ENCODE measurements at places on chromosomes 5 and 9.

DNA sequence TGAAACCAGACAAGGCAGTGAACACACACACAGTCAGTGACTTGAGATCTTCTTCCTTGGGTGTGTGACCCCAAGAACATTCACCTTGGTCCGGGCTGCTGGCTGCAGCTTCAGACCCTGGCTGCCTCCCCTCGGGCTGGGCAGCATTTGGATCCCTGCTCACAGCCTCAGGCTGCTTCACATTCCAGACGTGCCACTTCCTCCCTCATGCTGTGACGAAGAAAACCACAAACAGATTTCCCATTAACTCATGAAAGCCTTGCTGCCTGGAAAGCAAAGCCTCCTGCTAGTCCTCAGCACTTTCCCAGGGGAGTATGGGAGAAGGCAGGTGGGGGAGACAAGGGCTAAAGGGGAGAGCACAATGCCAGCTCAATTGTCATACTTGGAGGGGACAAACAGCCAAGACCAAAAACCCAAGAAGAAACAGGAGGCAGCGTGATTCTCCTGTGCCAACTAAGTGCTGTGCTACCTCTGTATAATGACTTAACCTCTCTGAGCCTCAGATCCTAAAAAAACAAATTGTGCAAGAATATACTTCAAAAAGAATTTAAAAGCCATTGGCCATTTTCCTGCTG is 594.6 kb upstream of the BRINP1 start:
- no peak for DNase-seq

DNA sequence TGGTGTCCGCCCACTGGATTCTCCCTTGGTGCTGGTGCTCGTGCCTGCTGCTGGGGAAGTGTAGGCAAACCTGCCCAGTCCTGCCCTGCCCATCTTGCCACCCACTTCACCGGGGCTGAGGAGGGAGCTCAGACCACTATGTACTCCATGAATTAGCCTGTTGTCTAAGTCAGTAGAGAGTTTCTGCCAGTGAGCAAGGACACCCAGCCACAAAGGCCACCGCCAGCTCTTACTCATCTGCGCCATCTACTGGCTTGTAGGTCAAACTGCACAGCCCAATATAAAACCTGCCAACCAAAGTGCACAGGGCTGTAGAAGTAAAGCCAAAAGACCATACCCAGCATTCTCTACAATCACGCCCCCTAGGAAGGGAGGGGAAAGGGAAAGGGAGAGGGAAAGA is 102.3 kb downstream of the GLIS3 start:
- DNase-seq, result no peak

DNA sequence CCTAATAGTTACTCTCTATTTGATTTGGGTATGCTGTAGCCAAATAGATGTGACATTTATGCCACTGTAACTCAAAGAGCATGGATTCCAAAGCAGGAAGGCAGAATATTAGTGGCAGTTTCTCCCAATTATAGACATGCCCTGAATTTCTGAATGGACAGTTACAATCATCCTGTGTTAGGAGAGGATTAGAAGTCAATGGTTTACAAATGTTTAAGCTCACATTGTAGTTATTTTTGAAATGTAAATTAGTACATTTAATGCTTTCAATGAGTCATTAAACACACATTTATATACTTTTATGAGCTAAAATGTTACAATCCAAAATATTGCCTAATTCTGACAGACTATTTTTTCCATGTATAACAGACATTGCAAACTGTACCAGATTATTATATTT is 62.3 kb upstream of the CDH18 start:
- no peak for DNase-seq

DNA sequence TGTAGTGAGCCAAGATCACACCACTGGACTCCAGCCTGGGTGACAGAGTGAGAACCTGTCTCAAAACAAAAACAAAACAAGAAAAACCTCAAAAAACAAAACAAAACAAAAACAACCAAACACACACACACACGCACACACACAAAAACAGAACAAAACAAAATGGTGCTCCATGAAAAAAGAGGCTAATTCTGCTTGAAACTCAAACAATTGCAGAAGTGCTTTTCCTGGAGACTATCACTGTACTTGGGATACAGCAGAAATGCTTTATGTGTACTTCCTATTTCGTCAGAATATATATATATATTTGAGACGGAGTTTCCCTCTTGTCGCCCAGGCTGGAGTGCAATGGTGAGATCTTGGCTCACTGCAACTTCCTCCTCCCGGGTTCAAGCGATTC is 49.9 kb upstream of the HSPA9 start:
- DNase-seq, result no peak

DNA sequence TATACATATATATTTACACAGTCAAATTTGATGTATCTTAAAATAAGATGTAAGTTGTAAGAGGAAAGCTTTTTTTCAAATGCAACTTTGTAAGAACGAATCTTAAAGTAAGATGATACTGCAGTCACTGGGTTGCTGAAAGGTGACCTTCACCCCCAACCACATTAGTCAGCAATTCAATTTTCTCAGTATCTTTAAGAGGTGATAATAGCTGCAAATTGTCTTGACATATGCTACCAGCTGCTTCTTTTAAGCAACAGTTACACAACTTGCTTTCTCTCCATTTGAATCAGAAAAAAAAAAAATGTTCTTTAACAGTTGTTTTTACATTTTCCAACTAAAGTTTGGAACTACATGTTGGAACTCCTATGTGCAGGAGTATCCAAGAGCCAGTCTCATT is 246.6 kb upstream of the CCNG1 start:
- no peak for DNase-seq

- DNase-seq, result no peak
Observed at GRCh38 chr9:96057155-96057554, 181.7 kb downstream of the ERCC6L2 start.

DNA sequence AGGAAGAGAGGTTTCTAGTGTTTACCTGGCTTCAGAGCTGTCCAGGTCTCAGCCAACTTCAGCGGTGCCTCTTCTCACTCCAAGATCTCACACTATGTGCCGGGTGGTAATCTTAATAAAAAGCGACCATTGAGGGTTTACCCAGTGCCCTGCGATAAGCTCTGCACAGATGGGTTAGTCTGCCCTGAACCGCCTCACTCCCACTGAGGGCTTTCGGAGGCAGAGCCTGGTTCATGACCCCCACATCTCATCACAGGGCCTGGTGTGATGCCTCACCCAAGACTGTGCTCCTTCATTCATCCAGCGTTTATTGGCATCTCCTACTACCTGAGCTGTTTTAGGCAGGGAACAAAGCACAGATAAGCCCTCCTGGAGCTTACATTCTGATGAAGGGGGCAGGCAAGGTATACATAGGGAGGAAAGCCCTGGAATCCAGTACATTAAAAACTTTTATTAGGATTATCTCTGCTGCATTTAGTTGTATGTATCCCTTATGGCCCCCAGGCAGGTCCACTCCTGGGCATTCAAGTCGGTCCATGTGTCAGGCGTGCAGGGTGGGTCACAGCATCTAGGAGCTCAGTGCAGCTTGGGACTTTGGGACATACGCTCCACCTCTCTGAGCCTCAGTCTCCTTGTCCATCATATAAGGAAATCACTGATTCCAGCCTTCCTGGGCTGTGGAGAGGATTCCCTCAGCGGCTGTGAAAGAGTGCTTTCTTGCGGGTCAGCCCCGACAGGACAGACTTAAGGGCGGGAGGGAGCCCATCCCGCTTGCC is 613 bp upstream of the COL15A1 start:
- no peak for DNase-seq

DNA sequence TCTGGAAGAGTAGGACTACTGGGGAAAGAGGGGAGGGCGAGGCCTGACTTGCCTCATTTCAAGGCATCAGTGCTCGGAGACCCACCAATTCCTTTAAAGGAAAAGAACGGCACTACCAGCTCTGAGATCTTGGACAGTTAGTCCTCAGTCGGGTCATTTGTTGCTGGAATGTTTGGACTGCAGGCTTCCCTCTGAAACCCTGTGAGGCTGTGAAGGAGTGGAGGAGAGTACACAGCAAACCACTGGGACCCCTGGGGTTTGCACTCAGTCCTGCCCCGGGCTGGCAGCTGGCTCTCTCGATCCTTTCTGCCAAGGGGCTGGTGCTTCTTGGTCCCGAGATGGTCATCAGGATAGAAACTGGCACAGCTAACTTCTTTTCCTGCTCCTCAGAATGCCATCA is 194.5 kb downstream of the TRIO start:
- no peak for DNase-seq
